ENCODE measurements at places on chromosomes 6 and 20. TPM values are rescaled to one million over a fixed set of nuclear protein-coding genes. Genes with fewer than 3 reads are reported as not detected.

REM1 gene
- total RNA-seq: 2.7 TPM

- DNase-seq: no peak
Observed at GRCh38 chr20:61219021-61219431, 33.0 kb upstream of the CDH4 start.

DNA sequence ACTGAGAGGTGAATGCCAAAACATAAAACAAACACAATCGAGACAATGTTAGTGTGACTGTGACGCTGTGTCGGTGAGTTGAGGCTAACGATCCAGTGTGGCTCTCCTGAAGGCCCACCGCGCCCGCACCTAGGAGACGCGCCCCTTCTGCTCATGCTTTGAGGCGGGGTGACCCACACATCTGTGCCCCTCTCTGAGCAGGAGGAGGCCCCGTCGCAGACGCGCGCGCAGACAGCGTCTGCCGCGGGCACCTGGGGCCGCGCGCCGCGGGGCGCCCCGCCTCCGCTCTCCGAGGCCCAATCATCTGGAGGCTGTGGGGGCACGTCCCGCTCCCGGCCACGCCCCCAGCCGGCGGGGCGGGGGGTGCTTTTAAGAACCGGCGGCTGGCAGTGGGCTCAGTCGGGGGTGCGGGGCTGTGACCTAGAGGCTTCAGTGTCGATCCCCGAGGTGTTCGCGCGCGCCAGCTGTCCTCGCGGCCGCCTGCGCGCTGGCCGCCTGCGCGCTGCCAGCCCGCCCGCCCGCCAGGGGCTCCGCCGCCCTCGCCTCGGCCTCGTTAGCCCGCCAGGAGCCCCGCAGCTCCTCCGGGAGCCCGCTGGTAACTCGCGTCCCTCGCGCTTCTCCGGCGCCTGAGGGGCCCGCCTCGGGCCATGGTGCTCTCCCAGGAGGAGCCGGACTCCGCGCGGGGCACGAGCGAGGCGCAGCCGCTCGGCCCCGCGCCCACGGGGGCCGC is at the start of gene SLC16A10:
SLC16A10 (plus strand) TSS at position 398 of the 730 bp plus-strand sequence; CDS start at position 648, 250 bp downstream.
- DNase-seq: no peak

GRCh38 chr6:166379103-166379586 is 3.6 kb downstream of the MPC1 start:
- no peak for DNase-seq

DNA sequence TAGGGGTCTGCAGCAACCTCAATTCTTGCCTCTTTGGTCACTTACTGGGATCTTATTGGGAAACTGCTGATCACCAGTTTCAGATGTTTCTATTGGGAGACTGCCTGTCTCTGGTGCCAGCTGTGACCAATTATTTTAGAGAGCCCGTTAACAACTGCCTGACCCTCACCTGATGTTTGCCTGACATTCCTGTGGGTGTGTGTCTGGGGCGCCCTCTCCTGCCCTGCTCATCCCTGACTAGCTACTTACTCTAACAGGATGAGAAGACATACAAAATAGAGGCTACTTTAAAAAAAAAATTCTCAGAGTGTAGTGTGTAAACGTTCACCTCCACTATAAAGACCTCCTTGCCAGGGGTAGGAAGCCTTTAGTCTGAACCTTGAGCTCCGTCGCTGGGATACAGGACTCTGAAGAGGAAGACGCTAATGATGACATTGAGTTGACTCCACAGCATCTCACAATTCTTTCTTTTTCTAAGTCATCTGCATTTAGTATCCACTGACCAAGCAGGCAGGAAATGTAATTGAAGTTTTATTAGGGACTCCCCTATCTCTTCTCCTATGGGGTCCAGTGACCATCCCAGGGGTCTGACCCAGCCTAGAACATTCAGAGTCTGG is 54.6 kb upstream of the DDR1 start:
- no peak for DNase-seq

DNA sequence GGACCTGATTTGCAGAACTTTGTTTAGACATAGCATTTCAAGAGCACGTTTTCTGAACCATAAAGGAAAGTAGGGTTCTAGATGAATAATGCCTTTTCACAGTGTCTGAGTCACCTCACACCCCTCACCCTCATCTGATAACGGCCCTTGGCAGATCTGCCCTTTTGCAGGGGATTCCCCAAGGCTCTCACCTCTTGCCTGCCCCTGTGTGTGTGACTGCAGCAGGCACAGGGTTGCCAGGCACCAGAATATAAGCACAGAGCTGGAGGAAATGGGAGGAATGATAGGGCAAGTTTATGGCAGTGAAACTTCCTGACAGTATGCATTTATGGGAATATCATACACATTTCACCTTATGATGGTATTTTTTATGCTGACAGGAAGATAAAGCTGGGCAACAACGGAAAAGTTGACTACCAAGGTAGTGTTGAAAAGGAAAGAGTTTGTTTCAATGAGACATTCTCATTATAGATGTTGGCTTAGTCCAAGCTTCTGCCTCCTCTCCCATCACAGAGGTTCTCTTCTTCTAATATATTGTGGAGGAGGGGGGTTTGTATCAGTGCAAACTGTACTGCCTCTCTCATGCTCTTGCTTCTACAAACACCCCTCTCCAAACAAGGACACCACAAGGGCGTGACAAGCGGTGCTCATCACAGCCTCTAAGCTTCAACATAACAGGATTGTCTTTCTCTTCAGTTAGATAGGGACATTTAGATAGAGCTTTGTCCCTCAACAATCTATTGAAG is 101.5 kb upstream of the BACH2 start:
- no peak for DNase-seq

DNA sequence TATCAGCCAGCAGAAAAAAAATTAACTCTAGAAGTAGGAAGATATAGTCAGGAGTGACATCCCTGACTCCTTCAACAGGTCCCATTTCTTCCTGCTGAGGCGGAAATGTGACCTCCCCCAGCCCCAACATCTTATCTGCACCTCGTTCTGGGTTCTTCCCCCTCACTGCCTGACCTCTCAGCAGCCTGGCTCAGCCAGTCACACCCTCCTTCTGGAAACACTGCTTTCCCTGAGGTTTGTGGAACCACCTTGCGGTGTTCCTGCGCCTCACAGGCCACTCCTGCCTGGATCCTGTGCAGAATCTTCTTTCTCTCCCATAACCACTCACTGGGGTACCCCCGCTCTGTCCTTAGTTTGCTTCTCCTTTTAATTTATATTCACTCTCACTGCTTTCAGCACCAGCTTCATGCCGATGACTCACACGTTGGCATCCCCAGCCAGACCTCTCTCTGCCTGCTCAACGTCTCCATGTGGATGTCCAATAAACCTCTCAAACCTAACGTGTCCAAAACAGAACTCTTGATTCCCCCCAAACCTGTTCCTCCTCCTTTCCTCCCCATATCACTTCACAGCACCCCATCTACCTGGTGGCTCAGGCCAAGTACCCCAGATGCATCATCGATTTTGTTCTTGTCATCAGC is 222.8 kb upstream of the PLN start:
- DNase-seq: no peak

GRCh38 chr6:135298455-135298854 is 117.3 kb downstream of the MYB start:
- no peak for DNase-seq
